ENCODE measurements at places on chromosomes 4 and X. TPM values are rescaled to one million over a fixed set of nuclear protein-coding genes. Genes with fewer than 3 reads are reported as not detected.

Gene DCHS2
- total RNA-seq, result not detected

Gene CXCL6
- total RNA-seq, result not detected

Gene FRMPD4
- not detected for total RNA-seq

Gene RBM10
- 82.4 TPM for total RNA-seq

Gene BMP15
- total RNA-seq, result not detected

Gene SMIM31
- not detected for total RNA-seq

Gene GAGE12E
- not detected for total RNA-seq

Gene FGB
- total RNA-seq, result not detected

Gene MAGEA3
- not detected for total RNA-seq

Gene SH3RF1
- total RNA-seq, result 0.63 TPM

Data from activated T-cell treated with anti-CD3 and anti-CD28 coated beads, Interleukin-2, amount 50 U/mL, for 72 hours (primary cell).